ENCODE measurements at places on chromosomes 1 and 21. TPM values are rescaled to one million over a fixed set of nuclear protein-coding genes. Genes with fewer than 3 reads are reported as not detected.

DNA sequence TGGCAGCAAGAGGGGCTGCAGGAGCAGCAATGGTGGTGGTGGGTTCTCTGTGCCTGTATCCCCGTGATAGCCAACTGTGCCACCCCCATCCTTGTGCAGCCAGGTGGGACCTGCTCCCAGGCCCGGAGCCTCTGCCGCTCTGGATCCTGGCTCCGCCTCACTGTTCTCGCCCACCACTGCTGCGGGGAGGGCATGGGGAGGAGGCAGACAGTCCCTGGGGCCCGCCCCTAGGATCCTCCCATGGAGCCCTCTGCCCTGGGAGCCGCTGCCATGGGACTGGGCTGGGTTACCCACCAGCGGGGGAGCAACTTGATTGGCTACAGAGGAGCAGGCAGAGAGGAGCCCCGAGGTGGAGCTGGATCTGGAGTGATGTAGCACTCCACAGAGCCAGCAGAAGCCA is 31.6 kb downstream of the CD1D start:
- peak; percentile 30 for DNase-seq

DNA sequence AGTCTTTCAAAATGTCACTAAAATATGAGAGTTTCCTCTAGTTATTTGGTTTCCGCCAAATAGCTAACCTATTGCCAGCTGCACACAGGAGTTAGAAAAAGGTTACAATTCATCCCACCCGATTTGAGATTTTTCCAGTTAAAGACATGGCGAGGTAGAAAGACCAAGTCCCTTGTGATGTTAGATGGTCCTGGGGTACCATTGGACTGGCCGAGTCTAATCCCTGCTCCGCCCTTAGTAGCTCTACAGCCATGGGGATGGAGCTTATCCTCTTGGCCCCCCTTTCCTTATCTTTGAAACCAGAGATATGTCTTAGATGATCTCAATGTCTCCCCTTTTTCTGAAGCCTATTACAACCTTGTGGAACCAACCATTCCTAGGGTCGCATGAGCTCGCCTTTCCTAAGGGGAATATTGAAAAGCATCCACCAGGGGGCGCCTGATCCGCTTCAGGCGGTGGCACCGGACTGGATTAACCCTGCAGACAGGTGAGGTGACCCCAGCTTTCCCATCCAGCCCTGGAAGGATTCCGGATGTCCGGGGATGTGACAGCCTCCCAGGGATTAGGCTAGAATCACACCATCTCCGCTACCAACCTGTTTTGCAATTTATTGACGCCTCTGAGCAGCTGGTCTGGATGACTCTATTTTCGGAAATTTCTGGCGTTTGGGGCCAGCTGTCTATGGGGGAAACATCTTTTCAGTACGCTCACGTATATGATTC is 68.3 kb upstream of the SIM2 start:
- no peak for DNase-seq

GRCh38 chr1:236261898-236262297 is 19.9 kb downstream of the ERO1B start:
- DNase-seq, result no peak

GRCh38 chr1:209323743-209324142 is 259.8 kb upstream of the CAMK1G start:
- no peak for DNase-seq

GRCh38 chr1:26724926-26725325 is 29.1 kb downstream of the ARID1A start:
- DNase-seq, result no peak

DNA sequence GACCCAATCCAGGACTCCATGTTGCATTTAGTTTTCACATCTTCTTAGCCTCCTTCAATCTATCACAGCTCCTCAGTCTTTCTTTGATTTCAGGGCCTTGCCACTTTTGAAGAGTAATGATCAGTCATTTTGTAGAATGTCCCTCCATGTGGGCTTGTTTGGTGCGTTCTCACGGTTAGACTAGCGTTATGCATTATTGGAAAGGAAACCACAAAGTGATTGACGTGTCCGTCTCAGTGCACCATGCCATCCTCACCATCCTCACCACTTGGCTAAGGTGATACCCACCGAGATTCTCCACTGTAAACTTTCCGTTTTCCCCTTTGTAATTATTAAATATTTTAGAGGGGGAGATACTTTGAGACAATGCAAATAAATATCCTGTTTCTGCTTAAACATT is 59.6 kb upstream of the OLIG2 start:
- DNase-seq, result no peak

The SV2A gene
- total RNA-seq, result 0.91 TPM

The CFHR5 gene
- not detected for total RNA-seq

The NPR1 gene
- total RNA-seq, result 87.9 TPM

The LY9 gene
- total RNA-seq, result 3.1 TPM

The GPATCH4 gene
- 14.0 TPM for total RNA-seq

Data from upper lobe of left lung (tissue), 6 donors.